ENCODE measurements at places on chromosomes 1 and 21.

GRCh38 chr1:163414778-163415177, 93.0 kb downstream of the NUF2 start:
- no peak overlapping the region for H3K4me3 ChIP-seq
- no peaks in the 10 kb centered on the region for H3K4me1 ChIP-seq
- no peaks in the 10 kb centered on the region for H3K36me3 ChIP-seq
- no peak overlapping the region for H3K27ac ChIP-seq
- no peak for DNase-seq
- H3K27me3 ChIP-seq = peaks cover 3% of the 10 kb centered on the region

DNA sequence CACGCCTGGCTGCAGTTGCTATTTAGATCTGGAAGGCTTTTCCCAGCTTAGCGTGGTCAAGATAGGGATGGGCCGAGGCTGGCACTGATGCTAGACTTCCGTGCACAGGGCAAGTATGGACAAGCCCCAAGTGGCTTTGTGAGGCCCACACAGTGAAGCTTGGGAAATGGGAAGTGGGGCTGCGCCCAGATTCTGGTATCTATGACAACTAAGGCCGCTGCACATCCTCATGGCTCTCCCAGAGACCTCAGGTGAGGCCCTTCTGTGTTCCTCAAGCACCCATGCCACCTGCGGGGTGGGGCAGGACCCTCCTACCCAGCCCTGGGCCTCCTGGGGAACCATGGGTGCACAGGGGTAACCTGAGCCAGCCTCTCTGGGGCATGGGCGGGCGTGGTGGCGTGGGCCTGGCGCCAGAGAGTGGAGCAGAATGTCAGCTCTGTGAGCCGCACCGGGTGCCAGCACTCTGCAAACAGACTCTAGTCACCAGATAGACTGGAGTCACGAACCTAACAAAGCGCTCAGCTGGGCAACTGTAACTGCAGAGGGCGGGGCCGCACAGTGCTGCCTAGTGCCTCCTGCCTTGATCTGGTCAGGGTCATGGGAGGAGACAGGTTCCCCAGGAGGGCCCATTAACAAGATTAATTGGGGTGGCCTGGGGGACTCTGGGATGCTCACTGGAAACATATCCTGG, 46.4 kb downstream of the ELF3 start:
- H3K27me3 ChIP-seq = peaks cover 8% of the 10 kb centered on the region
- no peaks in the 10 kb centered on the region for H3K36me3 ChIP-seq
- H3K27ac ChIP-seq = no peak overlapping the region
- no peak for DNase-seq
- no peak overlapping the region for H3K4me3 ChIP-seq

DNA sequence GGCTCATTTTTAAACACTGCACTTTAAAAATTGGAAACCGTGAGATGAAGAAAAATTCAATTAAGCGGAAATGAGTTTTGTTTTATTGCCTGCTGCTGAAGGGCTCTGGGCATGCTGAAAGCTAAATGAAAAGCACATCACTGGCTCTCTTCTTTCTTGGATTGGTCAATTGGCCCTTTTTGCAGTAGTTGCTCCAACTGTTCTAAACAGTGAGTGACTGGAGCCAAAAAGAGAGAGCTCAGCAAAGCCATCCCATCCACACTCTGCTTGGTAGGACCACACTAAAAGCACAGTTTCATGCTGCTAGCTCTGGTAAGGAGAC, 48.1 kb downstream of the LHX4 start:
- DNase-seq = no peak
- H3K27ac ChIP-seq = no peak overlapping the region
- H3K4me3 ChIP-seq = no peak overlapping the region
- H3K27me3 ChIP-seq = no peaks in the 10 kb centered on the region
- no peaks in the 10 kb centered on the region for H3K4me1 ChIP-seq

DNA sequence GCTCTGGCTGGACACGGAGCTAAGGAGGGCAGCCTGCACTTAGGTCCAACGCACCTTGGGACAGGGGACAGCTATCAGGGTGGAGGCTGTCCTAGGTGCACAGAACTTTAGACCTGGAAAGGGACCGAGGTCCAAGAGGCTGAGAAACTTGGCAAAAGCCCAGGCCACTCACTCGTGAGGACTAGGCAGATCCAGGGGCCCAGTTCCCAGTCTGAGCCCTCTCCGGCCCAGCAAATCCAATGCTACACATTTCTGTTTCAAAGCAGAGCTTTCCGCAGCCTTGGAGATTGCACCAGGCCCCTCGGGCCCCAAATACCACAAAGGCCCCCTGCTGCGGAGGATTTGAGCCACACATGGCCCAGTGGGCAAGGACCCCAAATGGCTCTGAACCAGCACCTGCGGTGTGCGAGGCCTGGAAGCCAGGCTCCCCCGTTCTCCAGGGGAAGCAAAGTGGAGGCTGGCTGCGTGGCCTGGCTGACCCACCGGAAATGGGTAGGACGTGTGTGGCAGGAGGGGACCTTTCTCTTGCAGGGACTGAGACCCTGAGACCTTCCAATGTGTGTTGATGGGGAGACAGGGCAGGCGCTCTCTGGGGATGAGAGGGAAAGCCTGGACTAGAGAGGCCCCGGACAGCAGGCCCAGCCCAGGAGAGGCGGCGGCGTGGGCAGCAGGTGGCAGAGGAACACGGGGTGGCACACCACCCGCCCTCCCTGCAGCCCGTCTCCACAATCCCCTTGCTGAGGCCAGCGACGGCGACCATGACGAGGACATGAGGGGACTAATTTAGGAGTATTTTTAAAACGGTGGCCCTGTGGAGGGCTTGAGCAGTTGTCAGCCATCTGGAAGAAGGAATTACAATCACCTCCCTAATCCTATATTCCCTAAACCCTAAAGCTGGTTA, 118.7 kb downstream of the CASZ1 start:
- H3K27me3 ChIP-seq = peaks cover 2% of the 10 kb centered on the region
- H3K4me1 ChIP-seq = no peaks in the 10 kb centered on the region
- no peak for DNase-seq
- no peak overlapping the region for H3K27ac ChIP-seq
- no peak overlapping the region for H3K4me3 ChIP-seq

- peaks cover 3% of the 10 kb centered on the region for H3K27me3 ChIP-seq
- H3K27ac ChIP-seq = no peak overlapping the region
- no peak for DNase-seq
- peaks cover 4% of the 10 kb centered on the region for H3K4me1 ChIP-seq
- no peak overlapping the region for H3K4me3 ChIP-seq
Measured at GRCh38 chr1:15592285-15592684, 7.4 kb upstream of the AGMAT start.

DNA sequence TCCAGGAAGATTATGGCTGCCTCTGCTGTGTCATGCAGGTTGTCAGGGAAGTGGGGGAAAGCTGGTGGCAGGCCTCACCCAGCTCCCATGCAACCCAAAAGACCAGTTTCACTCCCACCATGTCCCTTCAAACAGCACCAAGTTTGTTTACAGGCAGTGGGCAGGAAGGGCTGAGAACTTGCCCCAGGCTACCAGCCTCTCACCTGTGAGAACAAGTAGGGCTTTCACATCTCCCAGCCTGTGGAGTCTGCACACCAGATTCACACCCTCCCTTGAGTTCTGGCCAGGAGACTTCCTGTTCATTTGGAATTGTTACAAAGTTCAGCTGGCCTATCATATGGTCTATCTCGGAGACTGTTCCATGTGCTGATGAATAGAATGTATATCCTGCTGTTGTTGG, 27.8 kb downstream of the RPAP2 start:
- H3K27ac ChIP-seq = no peak overlapping the region
- H3K4me1 ChIP-seq = peaks cover 46% of the 10 kb centered on the region
- peaks cover 71% of the 10 kb centered on the region for H3K36me3 ChIP-seq
- DNase-seq = no peak
